NCI-H2081 (cell line): ENCODE measurements at places on chromosomes 4 and X.

DNA sequence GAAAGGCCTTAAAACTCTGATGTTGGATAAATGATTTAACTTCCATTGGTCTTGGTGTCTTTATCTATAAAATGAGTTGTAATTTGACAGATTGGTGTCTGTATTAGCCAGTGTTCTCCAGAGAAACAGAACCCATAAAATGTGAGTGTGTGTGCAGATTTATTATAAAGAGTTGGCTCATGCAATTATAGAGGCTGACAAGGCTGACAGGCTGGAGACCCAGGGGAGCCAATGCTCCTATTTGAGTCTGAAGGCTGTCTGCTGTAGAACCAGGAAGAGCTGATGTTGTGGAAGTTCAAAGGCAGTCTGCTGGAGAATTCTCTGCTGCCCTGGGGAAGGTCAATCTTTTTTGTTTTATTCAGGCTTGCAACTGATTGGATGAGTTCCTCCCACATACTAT is 131.7 kb downstream of the SLC4A4 start:
- DNase-seq, result no peak

DNA sequence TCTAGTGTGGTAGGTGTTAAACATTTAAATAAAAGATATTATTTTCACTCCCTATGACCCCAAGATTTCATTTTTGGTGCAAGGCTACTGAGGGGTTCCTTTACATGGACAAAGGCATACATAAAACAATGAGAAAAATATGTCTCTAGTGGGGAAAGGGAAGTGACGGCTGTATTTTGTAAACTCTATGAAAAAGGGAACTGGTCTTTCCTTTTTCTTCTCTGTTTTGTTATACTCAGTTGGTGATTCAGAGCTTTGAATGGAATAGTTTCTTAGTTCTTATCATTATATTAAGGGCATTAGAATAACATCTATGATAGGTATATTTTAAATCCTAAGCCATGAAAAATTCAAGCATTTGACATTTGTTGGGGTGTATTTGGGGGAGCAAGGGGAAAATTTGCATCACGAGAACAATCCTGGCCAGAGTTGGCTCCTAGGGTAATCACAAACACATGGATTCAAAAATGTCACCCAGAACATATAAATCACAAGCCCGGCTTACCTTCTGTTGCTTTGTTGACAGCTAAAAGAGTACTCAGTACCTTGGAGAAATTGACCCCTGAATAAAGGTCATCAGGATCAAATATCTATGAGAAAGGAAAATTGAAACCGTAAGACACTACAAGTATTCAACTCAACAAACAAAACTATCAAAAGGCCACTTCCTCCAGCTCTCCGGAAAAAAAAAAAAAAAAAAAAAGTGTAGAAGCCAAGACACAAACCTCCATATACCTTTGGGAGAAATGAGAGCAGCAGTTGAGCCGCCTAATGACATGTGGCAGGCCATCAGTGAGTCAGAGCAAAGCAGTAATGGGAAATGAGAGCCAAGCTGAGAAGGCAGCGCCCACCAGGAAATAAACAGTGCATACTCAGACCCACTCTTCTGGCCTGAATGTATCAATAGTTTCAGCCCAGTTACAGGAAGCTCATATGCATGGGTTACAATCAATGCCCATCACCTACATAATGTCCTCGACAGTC is 33.4 kb downstream of the ARHGEF6 start:
- DNase-seq, result no peak

GRCh38 chr4:48906206-48907173 is at the start of gene OCIAD2:
Gene OCIAD2 (minus strand): TSS chr4:48906774. CDS start chr4:48904549, 2,225 bp downstream.
- DNase-seq, result peak; percentile 96

DNA sequence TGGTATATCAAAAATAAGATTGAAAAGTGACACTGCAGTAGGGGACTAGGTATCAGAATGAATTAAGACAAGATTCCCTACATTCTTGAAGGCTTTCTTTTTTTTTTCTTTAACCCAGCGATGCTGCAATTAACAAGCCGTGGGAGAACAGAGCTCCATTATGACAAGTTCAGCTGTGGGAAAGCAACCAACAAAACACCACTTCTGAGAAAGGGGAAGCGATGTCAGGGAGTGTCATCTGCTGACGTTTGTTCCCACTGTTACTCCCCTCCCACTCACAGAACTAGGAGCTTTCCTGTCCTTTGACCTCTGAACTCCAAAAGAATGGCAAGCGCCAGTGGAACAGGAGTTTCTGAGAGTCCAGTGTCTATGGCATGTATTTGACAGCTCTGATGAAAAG is 90.2 kb upstream of the SLITRK2 start:
- no peak for DNase-seq

DNA sequence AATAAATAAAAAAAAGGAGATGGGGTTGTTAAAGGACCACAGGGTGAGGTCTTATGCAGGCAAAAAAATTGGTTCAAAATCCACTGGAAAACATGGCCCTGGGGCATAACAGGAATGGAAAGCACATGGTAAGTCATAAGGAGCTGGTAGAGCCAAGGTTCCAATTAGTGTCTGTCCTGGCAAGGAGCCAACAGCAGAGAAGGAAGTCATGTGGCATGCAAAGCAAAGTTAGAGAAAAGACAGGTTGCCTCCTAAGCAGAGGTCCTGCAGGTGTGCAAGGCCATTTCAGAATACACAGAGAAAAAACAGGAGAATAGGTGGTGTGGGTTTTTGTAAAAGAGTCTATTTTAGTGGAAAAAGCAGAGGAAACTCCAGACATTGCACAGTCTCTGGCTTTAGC is 1881.7 kb downstream of the ARAP2 start:
- DNase-seq, result no peak

DNA sequence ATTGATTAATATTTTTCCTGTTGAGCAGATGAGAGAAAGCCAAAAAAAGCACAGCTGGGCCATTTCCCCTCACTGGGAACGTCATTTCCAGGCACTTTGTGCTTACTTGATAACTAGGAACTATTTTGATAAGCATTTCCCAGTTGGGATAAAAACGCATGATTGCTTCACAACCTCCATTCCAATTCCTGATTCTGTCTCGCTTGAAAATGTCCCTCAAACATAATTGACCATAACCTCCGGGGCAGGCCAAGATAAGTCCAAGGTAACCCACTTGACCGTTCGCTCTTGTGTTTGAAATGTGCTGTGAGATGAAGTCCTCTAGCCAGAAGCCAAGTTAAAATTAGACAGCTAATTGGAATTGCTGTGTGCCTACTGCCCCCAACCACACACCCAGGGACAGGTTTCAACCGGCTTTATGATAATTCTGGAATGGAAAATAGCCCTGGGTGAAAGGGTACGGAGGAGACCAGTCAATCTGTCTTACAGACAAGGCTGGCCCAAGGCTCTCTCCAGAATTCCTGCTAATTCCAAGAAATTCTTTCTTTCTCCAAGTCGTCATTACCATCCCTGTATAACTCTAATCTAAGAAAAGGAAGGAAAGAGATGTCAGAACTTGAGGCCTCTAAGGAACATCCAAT is 137.1 kb downstream of the MID1 start:
- DNase-seq, result no peak

- no peak for DNase-seq
Observed at GRCh38 chr4:82810176-82810575, 11.6 kb upstream of the SCD5 start.

- DNase-seq, result no peak
Observed at GRCh38 chr4:184644553-184645307, 4.5 kb downstream of the CASP3 start.

- no peak for DNase-seq
Observed at GRCh38 chrX:122046226-122046625, 998.8 kb downstream of the GLUD2 start.

GRCh38 chr4:108881190-108881589 is 118.3 kb upstream of the ETNPPL start:
- DNase-seq, result no peak

- DNase-seq, result no peak
Observed at GRCh38 chr4:46956451-46956850, 36.9 kb downstream of the GABRA4 start.

DNA sequence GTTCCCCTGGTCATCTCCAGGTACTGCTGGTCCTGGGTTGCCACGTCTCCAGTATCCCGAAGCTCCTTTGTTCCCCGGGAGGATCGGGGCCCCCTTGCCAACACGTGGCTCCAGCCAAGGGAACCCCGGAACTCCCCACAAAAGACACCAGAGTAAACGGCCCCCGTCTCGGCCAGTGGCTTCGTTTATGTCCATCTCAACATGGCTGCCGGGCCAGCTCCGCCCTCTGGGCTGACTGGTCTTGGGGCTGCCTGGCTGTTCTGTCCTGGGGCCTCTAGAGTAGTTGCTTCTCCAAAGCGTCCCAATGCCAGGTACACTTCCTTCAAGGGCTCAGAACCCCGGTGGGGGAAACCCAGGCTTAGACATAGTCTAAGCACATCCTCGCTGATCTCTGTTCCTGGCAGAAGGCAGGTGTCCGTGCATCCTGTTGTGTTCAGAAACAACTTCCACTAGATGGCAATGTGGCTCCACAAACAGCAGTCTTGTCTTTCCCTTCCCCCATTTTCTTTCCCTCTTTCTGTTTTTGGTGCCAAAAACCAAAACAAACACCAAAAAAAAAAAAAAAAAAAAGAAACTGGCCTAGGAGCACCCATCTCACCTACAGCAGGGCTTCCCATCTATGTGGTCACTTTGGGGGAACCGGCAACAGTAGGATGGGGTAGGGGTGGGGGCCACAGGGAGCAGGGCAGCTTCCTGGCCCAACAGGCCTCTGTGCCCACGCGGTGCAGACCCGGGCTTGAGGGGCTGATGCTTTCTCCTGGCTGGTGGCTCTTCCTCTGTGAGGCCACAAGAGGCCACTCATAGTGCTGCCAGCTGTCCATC is 35.3 kb downstream of the NBDY start:
- no peak for DNase-seq

- no peak for DNase-seq
Observed at GRCh38 chr4:114782415-114783214, 184.0 kb downstream of the UGT8 start.

DNA sequence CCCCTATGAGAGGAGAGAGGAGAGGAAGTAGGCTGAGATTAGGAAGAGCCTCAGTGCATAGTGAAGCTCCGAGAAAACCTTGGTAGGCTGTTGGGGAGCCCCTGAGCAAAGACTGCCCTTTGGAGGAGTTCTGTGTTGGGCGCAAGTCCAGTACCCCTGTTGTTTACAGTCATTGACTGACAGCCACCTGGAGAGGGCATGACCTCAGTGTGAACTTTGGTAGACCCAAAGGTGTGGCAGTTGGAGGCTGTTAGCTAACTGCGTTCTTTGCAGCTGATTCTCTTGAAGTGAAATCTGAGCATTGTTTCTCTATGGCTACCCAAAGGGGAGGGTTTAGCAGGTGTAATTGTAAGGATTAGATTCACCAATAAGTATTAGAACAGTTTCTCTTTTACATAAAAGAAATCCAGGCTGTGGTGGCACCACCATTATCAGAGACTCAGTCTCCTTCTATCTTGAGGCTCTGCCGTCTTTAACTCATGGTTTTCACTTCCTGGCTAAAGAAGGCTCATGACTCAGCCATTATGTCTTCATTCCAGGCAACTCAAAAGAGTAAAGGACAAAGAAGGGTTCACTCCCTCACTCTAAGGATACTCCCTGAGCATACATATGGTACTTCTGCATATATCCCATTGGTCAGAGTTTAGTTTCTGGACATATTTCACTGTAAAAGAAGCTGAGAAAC is 33.4 kb downstream of the ANXA3 start:
- DNase-seq, result no peak

DNA sequence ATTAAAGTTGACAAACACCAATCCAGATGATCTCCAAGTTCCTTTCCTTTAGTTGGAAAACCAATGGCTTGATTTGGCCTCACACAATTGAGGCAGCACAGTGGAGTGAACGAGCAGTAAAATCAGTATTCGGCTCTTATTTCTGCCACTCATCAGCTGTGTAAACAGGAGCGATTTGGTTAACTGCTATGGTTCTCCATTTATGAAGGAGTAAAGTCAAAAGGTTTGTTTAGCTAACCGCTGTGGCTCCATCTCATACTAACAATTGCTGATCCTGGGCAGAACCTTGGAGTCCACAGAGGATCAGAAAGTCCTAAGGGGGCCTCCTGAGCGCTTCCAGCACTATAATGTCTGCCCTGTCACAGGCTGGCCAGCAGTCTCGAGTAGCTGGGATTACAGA is 54.5 kb upstream of the EXOC1L start:
- no peak for DNase-seq

DNA sequence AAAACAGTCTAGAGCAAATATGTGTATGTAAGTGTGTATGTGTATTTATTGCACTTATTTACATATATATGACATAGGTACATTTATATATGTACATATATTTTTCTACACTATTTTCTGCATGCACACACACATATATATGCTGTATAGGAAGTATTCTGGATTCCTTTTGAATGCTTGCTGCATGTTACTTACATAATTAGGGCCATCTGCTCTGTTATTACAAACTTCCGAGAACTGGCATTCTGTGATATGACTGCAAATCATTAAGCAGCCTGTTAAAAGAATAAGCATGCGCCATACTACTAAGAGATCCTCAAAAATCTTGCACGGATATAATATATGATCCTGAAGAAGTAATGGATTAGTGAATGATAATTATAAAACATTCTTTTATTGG is 1157.6 kb upstream of the TENM3 start:
- no peak for DNase-seq

GRCh38 chrX:134761788-134762187 is 103.5 kb upstream of the PLAC1 start:
- DNase-seq, result peak; percentile 26

DNA sequence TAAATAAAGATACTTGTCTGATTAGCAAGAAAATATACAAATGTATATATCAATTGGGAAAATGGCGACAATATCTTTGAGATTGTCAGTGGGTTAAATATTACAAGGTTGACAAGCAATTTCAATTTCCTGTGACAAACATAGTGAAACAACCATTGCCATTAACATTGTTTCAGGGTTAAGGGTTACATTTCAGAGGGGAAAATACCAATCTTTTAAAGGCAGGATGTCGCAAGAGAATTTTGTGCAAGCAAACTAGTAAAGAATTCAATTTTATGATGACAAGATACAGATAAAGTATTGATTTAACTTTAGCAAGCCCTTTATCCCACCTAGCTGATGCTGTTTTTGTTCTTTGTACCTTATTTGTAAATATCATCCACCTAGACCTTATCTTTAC is 305.8 kb upstream of the GRIA3 start:
- no peak for DNase-seq

GRCh38 chr4:7647600-7648543 is 213.1 kb upstream of the PSAPL1 start:
- DNase-seq, result no peak

- DNase-seq, result peak; percentile 15
Observed at GRCh38 chrX:38987198-38987651, 186.0 kb downstream of the MID1IP1 start.

DNA sequence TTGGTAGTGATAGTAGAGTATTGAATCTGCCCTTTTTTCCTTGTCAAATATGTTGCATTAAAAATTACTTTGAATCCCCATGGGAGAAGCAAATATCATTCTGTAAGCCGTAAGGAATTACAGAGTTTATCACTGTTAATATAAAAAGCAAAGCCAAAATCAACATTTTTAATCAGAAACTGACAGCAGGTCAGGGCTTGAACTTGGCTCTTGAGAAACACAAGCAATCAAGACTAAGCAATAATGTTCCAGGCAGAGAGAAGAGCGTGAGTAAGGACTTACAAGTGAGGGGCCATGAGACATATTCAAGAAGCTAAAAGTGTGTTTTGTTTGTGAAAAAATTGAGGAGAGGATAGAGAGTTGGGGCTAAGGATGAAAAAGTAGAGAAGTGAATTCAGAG is 68.2 kb downstream of the ARHGAP6 start:
- no peak for DNase-seq
